H9 (cell line): ENCODE measurements at places on chromosomes 12 and 14. TPM values are rescaled to one million over a fixed set of nuclear protein-coding genes. Genes with fewer than 3 reads are reported as not detected.

The GLIPR1 gene
- 0.09 and 0.13 TPM in 2 replicates for total RNA-seq

The SLC6A13 gene
- total RNA-seq: not detected in 2 replicates

The SMCO2 gene
- total RNA-seq: 0.20 TPM in 2 replicates

The KRT78 gene
- total RNA-seq: not detected in 2 replicates

The LRRK2 gene
- total RNA-seq: 0.11 and 0.17 TPM in 2 replicates

The CPNE6 gene
- not detected in 2 replicates for total RNA-seq

The SLCO1A2 gene
- total RNA-seq: 10.3 and 10.6 TPM in 2 replicates

- peaks cover 12% of the 10 kb centered on the region; the same call in 1 of the 2 replicates for H3K4me1 ChIP-seq
- no peaks in the 10 kb centered on the region; the same call in 1 of the 2 replicates for H3K27me3 ChIP-seq
- 0 out of 3 replicates have a peak overlapping the region, but pooled peaks have one; percentile 21 for H3K4me3 ChIP-seq
- no peak for DNase-seq
- H3K36me3 ChIP-seq: no peaks in the 10 kb centered on the region
These were observed 244.4 kb downstream of the ZFP36L1 start for GRCh38 chr14:68548194-68549076.

GRCh38 chr12:3700861-3701260 lies 52.0 kb downstream of the CRACR2A start:
- no peak overlapping the region for H3K4me3 ChIP-seq
- no peaks in the 10 kb centered on the region for H3K4me1 ChIP-seq
- no peaks in the 10 kb centered on the region for H3K27me3 ChIP-seq

GRCh38 chr12:127296591-127296990 lies 970.4 kb upstream of the TMEM132C start:
- no peaks in the 10 kb centered on the region for H3K36me3 ChIP-seq
- H3K4me3 ChIP-seq: no peak overlapping the region
- H3K27ac ChIP-seq: no peak overlapping the region
- DNase-seq: no peak
- no peaks in the 10 kb centered on the region for H3K4me1 ChIP-seq

DNA sequence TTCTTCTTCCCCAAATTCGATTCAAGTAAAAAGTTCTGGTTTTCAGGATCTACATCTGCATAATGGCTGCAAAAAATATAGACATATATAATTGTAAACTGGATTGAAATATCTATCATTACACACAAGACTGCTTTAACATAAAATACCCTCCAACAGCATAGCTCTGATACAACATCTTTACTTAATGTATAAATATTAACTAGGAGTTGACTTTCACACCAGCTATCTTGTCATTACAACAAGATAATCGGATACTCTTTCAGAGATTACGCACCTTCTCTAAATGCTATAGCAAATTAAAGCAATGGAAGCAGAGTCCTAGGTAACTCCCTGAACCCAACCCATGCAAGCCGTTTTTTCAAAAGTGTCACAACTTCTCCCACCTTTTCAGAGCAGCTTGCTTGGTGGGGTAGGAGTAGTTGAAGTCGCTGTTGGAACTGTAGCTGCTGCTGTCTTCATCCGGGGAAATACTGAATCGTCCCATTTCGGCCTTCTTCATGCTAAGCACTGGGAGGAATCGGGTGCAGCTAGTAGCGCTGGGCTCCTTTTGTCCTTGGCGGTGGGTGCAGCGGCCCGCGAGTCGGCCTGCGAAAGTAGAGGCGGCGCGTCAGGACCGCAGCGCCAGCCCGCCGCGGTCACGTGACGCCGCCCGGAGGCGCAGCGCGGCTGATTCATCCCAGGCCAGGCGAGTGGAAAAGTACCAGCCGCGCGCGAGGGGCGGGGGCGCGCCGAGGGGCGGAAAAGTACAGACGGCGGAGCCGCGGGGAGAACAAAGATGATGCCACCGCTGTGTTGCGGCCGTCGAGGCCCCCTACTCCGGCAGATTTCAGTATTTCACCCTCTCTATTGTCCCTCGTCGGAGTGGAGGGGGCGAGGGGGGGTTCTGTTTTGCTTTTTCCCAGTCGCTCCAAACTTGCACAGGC lies 1.5 kb downstream of the SLC38A2 start:
- no peaks in the 10 kb centered on the region for H3K4me1 ChIP-seq
- DNase-seq: peak; percentile 91
- peaks cover 62% of the 10 kb centered on the region for H3K36me3 ChIP-seq
- H3K4me3 ChIP-seq: peak overlapping the region; percentile 99
- no peaks in the 10 kb centered on the region for H3K27me3 ChIP-seq
- H3K27ac ChIP-seq: peak overlapping the region; percentile 24

- H3K27me3 ChIP-seq: no peaks in the 10 kb centered on the region
- no peaks in the 10 kb centered on the region for H3K4me1 ChIP-seq
- DNase-seq: no peak
These were observed 153.6 kb upstream of the ARID2 start for GRCh38 chr12:45575823-45576475.

DNA sequence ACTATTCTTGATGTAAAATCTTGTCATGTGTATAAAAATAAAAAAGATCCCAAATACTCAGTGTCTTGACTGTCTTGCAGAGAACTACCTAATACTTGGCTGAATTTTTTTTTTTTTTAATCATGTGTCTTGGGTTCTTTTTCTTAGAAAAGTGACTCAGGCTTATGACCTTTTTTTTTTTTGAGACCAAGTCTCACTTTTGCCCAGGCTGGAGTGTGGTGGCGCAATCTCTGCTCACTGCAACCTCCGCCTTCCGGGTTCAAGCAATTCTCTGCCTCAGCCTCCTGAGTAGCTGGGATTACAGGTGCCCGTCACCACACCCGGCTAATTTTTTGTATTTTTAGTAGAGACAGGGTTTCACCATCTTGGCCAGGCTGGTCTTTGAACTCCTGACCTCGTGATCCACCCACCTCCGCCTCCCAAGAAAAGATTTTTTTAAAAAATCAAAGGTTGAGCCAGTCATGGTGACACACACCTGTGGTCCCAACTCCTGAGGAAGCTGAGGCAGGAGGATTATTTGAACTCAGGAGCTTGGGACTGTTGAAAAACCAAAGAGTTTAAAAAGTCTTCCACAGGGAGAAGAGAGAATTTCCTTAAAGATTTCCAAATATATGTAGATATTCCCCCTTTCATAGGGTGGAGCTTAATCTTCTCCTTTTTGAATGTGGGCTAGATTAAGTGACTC lies 17.7 kb upstream of the TDG start:
- no peak overlapping the region for H3K4me3 ChIP-seq
- H3K27me3 ChIP-seq: no peaks in the 10 kb centered on the region
- no peak overlapping the region for H3K27ac ChIP-seq
- H3K36me3 ChIP-seq: peaks cover 95% of the 10 kb centered on the region

DNA sequence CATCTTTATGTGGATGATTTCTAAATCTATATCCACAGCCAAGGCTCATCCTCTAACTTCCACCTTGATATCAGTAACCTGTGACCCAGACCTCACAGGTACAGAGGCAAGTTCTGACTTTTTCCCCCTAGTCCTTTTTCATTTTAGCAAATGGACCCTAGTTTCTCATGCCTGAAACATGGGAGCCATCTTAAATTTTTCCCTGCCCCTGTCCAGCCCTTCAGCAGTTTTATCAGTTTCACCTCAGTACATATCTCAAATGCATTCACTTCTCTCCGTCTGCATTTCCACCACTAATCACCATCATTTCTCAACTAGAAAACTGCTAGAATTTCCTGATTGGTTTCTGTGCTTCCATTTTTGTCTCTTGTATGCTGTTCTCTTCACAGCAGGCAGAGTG lies 79.3 kb downstream of the DIP2B start:
- H3K4me1 ChIP-seq: peaks cover 4% of the 10 kb centered on the region; the same call in 1 of the 2 replicates
- no peak overlapping the region for H3K27ac ChIP-seq
- no peak for DNase-seq
- no peaks in the 10 kb centered on the region for H3K36me3 ChIP-seq

DNA sequence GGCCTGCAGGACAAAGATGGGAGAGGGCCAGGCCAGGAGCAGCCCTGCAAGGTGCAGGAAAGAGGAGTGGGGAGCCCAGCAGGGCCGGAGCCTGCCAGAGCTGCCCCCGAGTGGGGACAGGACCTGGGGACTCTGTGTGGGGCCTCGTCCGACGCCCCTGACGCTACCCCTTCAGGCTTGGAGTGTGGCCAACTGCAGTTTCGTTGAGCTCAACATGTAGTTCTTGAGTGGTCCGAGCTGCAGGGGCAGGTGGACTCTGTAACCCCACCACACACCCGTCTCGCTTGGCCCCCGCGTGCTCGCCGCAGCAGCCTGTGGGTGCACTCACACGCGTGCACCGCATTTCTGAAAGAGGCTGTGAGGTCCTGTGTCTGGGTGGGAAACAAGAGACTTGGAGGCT lies 2.0 kb downstream of the ASPG start:
- H3K4me3 ChIP-seq: no peak overlapping the region
- no peaks in the 10 kb centered on the region for H3K36me3 ChIP-seq
- no peaks in the 10 kb centered on the region for H3K4me1 ChIP-seq
- no peak overlapping the region for H3K27ac ChIP-seq
- no peak for DNase-seq
- H3K27me3 ChIP-seq: no peaks in the 10 kb centered on the region

DNA sequence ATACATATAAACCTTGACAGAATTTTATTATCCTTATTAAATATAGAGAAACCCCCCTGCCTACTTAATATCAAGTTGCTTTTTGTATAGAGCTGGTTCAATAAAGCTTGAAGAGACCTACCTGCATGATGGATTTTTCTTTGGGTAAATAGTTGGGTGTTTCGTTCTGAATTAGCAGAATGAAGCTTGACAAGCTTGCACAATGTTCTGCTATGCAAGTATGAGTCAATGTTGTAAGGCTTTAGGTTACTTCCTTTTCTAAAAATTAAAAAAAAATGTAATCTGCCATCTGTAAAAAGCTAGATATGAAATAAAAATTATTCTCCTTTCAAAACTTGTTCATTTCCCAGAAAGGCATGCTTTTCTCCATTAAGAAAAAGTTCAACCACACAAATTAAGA lies 1662.6 kb upstream of the SEL1L start:
- no peak overlapping the region for H3K27ac ChIP-seq
- no peaks in the 10 kb centered on the region; the same call in 1 of the 2 replicates for H3K4me1 ChIP-seq
- no peaks in the 10 kb centered on the region for H3K36me3 ChIP-seq
- H3K4me3 ChIP-seq: no peak overlapping the region

GRCh38 chr14:101508948-101509729 lies 52.2 kb upstream of the DIO3 start:
- no peak overlapping the region for H3K4me3 ChIP-seq
- H3K27me3 ChIP-seq: no peaks in the 10 kb centered on the region
- DNase-seq: no peak
- H3K27ac ChIP-seq: no peak overlapping the region
- no peaks in the 10 kb centered on the region for H3K36me3 ChIP-seq

DNA sequence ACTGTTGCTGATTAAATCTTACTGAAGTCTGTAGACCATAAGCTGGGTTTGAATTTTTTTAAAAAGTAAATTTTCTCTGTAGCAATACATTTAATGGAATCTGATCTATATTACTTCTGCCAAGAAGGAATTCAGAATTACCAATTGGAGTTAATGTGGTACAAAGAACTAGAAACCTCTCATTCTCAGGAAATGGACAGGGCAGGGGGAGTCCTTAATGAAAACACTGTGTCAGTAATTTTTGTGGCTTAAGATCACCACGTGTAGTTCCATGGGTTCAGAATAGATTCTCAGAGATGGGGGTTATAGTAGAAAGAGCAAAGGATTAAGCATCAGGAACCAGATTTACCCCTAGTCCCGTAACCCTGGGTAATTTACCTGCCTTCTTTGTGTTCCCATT lies 30.3 kb downstream of the FBXL14 start:
- H3K4me3 ChIP-seq: no peak overlapping the region
- no peaks in the 10 kb centered on the region for H3K27me3 ChIP-seq
- no peaks in the 10 kb centered on the region for H3K36me3 ChIP-seq
- DNase-seq: no peak

GRCh38 chr12:58443273-58443980 lies 476.9 kb downstream of the LRIG3 start:
- no peak overlapping the region for H3K4me3 ChIP-seq
- H3K4me1 ChIP-seq: no peaks in the 10 kb centered on the region
- H3K27ac ChIP-seq: no peak overlapping the region
- DNase-seq: peak; percentile 45
- H3K36me3 ChIP-seq: no peaks in the 10 kb centered on the region

DNA sequence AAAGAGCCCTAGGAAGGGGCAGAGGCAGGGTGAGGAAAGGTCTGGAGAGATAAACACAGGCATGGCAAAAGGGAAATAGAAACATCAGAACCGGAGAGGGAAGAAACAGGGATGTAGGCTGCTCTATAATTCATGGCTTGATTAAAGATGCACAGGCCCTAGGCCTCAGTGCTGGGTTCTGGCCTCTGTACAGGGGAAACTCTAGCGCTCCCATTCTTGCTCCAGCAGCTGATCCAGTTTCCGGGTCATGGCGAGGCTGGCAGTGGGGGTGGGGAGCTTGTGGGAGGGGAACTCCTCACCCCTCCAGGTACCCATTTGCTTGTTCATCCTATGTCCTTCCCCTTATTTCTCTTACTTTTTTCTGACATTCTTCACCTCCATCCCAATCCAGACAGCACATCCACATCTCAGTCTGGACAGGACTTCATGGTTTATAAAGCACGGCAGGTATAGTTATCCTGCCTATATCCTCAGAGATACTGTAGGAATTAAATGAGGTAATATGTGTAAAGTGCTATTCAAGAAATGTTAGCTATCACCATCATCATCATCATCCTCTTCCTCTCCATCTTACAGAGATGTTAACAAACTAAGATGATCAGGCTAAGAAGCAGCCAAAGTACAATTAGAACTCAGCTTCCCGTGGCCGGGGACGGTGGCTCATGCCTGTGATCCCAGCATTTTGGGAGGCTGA lies 8.0 kb upstream of the GPR84 start:
- H3K27ac ChIP-seq: no peak overlapping the region
- H3K4me1 ChIP-seq: no peaks in the 10 kb centered on the region
- H3K36me3 ChIP-seq: peaks cover 17% of the 10 kb centered on the region
- no peak overlapping the region for H3K4me3 ChIP-seq

GRCh38 chr14:93240678-93241000 lies 33.6 kb downstream of the UBR7 start:
- no peak overlapping the region for H3K4me3 ChIP-seq
- no peaks in the 10 kb centered on the region for H3K27me3 ChIP-seq
- no peak overlapping the region for H3K27ac ChIP-seq
- H3K4me1 ChIP-seq: no peaks in the 10 kb centered on the region
- H3K36me3 ChIP-seq: peaks cover 10% of the 10 kb centered on the region; the same call in 2 of the 3 replicates

DNA sequence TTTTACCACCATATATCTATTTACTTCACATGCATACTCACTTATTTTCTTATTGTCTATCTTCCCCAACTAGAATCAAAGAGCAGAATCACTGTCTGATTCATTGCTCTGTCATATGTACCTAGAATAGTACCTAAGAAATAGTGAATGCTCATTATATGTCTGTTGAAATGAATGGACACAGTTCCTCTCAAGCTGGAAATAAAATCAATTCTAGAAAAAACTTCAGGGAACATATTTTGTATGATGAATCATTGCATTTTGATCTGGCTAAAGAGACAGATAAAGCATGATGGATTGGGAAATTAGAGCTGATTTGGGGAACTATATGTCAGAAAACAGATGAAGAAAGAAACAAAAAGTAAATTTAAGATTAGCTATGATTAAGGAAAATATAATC lies 623.3 kb downstream of the C12orf50 start:
- DNase-seq: no peak
- no peaks in the 10 kb centered on the region for H3K4me1 ChIP-seq
- no peaks in the 10 kb centered on the region for H3K27me3 ChIP-seq
- no peak overlapping the region for H3K4me3 ChIP-seq
- H3K36me3 ChIP-seq: 0 out of 2 replicates have a peak, but pooled peaks cover 1% of the 10 kb centered on the region

GRCh38 chr14:51743588-51744000 lies 91.9 kb downstream of the FRMD6 start:
- DNase-seq: no peak
- no peaks in the 10 kb centered on the region for H3K36me3 ChIP-seq
- no peak overlapping the region for H3K27ac ChIP-seq
- H3K4me1 ChIP-seq: no peaks in the 10 kb centered on the region

- no peak overlapping the region for H3K4me3 ChIP-seq
- no peaks in the 10 kb centered on the region for H3K4me1 ChIP-seq
- no peaks in the 10 kb centered on the region for H3K36me3 ChIP-seq
- H3K27ac ChIP-seq: no peak overlapping the region
These were observed 357.5 kb downstream of the FSCB start for GRCh38 chr14:44149597-44149996.
